ENCODE measurements at places on chromosomes 4 and X.

- no peak for DNase-seq
These were observed 2.9 kb downstream of the RAPGEF2 start for GRCh38 chr4:159105761-159106243.

GRCh38 chr4:38145033-38145678 lies 185.0 kb downstream of the PTTG2 start:
- no peak for DNase-seq

DNA sequence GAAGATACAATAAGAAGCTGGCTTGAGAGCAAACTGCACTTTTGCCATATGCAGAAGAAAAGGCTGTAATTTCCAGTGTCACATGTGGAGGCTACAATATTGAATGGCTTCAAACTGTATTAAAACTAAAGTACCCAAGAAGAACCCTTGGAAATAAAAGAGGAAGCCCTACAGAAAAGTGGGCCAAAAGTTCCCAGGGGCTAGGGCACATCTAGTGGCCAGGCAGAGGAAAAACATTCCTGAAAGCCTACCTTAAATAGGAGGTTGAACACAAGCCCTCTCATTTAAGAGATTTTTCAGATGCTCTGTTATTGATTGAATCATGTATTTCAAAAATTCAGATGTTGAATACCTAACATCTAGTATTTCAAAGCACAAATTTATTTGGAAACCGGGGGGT lies 40.6 kb upstream of the PRDX4 start:
- no peak for DNase-seq

DNA sequence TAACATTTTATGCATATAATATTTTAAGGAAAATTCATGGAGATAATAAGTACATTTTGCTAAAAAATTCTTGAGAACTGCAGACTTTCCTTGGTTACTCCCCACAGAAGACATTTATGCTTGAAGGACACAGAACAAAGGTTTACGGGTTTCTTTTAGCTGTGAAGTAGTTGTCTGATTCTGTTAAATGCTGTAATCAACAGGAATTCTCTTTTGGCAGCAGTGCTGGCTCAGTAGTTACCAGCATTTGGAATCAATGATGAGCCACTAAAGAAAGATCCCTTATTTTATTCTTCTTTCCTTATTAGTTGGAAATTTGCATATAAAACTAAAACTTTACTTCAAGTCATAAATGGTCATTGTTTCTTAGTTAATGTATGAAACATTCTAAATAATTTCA lies 199.3 kb upstream of the FAT4 start:
- no peak for DNase-seq

- DNase-seq, result no peak
These were observed 249.4 kb downstream of the ARHGAP10 start for GRCh38 chr4:147981305-147981704.

DNA sequence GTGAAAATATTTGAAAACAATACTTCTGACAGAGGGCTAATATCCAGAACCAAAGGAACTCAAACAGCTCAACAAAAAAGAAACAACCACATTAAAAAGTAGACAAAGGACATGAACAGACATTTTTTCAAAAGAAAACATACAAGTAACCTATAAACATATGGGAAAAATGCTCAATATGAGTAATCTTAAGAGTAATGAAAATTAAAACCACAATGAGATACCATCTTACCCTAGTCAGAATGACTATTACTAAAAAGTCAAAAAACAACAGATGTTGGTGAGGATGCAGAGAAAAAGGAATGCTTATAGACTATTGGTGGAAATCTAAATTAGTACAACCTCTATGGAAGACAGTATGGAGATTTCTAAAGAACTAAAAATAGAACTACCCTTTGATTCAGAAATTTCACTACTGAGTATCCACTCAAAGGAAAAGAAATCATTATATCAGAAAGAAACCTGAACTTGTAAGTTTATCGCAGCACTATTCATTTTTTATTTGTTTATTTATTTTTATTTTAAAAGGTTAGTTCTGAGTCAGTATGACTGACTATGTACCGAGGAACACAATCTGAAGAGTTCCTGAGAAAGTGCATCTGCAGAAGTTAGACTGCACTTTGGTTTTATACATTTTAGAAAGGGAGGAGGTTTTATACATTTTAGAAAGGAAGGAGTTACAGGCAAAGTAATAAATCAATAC lies 231.3 kb downstream of the INPP4B start:
- no peak for DNase-seq

DNA sequence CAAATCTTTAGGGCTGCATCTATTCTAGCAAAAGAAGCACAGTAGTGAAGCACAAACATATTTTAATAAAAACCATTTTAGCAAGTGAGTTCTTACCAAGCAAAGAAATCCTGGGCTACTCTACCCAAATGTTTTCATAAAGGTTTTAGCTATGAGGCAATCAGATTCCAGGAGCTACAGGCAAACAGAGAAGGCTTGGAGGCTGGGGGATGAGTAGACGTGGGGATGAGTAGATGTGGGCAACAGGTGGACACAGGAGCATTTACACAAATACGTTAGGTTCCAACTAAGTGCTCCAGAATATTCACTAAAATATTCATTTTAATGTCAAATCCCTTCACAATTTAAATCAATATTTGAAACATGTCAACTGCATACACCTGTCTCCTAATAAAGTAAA lies 34.5 kb downstream of the ATP11C start:
- no peak for DNase-seq

- DNase-seq, result no peak
These were observed 83.4 kb downstream of the MSN start for GRCh38 chrX:65750674-65751469.

DNA sequence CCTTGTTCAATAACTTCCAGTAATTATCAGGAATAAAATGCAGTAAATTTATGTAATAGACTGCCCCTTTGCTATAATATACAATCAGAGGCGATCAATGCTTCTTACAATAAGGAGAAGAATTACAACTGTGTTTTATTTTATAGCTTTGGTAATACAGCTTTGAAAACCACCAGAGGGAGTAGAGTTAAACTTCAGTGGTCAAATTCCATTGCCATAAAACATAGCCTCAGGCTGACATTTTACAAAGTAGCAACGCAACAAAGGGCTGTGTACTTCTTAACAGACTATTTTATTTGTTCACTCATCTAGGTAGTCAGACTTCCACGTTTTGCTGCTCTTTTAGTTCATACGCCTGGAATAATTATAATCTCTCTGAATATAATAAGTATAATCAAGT lies 58.5 kb downstream of the TEX13C start:
- DNase-seq, result no peak

DNA sequence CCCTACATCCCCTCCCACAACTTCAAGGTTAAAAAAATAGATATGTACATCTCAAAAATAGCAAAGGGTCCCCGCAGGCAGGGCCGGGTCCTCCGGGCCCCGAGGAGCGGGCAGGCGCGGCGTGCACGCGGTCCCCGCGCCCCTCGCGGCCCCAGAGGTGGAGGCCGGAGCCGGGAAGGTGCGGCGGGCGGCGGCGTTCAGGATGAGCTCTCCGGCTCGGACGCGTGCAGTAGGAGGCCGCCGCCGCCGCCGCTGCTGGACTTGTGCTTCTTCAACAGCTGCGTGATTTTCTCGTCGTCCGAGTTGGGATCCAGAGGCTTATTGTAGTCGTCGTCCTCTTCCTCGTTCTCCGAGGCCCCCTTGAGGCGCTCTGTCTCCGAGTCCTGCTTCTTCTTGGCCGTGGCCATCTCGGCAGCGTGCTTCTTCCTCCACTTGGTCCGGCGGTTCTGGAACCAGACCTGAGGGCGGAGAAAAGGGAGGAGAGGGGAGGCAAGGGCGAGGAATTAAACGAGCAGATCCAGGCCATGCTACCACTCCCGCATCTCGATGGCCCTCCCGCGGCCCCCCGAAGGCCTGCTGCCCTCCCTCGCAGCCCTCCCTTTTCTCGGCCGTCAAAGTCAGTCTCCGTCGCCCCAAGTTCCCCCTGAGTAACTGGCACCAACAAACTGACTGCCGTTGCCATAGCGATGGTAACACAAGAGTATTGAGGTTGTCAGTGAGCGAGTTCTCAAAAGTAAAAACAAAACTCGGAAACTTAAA lies 5.8 kb downstream of the NKX6-1 start:
- no peak for DNase-seq

- no peak for DNase-seq
These were observed 656.8 kb downstream of the IQCM start for GRCh38 chr4:149158817-149159216.

DNA sequence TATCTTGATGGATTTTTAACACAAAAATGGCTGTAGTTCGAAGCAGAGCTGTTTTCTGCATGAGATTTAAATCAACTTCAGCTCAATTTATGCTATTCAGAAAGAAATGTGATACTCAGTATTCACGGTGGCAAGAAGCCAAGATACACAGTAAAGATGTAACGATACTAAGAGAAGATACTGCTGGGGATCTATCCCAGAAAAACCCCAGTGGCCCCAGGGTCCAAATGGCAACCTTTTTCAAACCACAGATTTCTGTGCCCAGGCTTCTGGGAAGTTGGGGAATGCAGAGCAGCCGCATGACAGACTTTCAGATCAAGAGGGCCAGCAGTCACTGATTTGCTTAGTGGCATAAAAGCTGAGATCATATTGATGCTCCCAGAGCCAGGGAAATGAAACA lies 353.9 kb downstream of the AFF2 start:
- DNase-seq, result no peak

DNA sequence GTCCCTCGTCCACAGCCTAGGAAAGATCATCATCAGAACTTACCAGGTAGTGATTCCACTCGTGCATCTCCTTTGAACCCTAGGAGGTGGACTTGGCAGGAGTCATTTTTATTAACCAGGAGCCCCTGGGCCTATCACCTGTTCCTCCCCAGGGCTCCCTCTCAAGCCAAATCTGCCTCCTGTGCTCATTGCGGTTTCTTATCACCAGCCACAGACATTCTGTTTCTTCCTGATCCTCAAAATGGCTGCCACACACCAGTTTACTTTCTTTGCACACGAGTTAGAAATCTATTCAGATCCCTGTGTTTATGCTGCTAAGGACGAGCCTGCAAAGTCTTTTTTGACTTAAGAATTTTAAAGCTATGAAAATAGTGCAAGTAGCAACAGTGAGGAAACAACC lies 354.5 kb upstream of the BOD1L1 start:
- DNase-seq, result no peak

DNA sequence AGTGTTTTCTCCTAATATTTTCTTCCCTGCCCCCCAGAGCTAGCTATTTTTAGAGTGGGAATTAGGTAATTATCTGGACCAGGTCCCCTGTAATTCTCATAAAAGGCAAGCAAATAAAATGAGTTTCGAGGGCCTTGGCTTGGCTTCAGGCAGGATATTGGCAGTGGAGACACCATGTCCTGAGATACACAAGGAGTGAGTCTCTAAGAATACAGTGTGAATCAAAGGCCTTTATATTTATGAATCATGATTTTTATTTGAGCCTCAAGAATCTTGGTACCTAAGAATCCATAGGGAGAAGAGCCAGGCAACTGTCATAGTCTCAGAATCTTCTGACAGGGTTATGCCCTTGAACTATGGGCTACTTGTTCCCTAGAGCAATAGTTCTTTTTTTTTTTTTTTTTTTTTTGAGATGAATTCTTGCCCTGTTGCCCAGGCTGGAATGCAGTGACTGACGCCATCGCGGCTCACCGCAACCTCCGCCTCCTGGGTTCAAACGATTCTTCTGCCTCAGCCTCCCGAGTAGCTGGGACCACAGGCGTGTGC lies 205.4 kb downstream of the LDB2 start:
- DNase-seq, result no peak

DNA sequence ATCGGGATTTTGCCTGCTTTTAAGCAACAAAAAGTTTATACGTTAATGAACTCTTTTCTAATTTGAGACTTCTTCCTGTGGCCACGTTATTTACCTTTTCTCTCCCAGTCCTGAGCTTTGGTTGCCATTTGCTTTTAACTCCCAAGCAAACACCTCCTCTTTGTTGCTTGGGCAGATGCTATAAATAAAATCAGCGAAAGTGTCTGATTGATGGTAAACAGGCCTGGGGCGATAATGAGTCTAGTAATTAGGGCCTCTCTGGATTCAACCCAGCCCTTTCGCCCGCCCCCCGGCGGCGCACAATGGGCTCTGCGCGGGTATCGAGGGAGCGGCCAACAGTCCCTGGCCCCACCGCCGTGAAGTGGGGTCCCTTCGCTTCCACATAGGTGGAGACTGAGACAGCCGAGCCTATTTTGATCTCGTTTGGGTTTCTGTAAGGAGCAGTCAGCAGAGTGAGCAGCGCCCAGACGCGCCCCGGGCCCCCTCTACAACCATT lies 790 bp downstream of the CLGN start:
- peak; percentile 48 for DNase-seq

DNA sequence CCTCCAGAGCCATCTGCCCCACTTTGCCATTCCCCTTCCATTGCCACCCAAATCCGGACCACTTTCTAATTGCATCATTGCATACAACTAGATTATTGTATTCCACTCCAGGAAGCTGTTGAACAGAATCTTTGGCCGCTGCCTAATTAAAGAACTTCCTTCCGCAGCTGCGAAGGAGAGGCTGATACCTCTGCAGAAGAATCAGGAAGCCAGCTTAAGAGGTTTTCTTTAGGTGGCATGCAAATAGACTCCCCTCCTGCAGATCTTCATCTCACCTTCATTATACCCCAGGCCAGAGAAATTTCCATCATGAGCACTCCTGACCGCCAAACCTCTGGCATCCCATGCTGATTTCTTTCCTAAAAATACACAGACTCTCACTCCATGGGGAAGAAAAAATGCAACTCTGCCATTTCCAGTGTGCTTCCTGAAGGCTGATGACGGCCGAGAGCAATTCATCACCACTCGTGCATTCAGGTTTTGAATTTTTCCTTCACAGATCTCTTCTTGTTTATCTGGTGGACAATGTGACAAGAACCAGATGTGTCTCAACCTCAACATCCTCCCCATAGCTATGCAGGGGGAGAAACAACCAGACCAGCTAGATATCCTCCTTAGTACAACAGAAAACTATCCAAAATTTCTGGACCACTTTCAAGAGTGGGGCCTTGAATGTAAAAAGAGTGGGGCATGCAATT lies 31.2 kb downstream of the LGI2 start:
- no peak for DNase-seq

GRCh38 chr4:13928214-13928613 lies 300.7 kb upstream of the BOD1L1 start:
- no peak for DNase-seq

DNA sequence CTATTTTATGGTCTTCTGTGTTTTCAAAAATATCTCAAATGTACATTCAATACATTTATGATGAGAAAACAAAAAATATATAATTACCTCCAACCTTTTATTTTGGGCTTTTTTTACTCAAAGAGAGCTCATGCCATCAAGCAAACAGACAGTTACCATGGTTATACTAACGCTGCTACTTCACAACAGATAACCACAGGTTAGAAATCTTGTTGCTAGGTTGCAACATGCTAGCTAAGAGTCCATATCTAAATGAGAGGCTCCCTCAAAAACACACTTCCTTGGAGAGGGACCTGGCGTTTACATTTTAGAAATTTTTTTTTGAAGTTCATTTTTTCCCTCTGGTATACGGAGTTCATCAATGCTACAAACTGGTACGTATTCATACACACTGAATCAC lies 44.3 kb downstream of the TBC1D9 start:
- DNase-seq, result no peak

GRCh38 chr4:76737180-76737579 lies 160.8 kb downstream of the SOWAHB start:
- DNase-seq, result no peak

All from heart right ventricle (tissue), 16 donors.